ENCODE measurements at places on chromosomes 4 and X.

DNA sequence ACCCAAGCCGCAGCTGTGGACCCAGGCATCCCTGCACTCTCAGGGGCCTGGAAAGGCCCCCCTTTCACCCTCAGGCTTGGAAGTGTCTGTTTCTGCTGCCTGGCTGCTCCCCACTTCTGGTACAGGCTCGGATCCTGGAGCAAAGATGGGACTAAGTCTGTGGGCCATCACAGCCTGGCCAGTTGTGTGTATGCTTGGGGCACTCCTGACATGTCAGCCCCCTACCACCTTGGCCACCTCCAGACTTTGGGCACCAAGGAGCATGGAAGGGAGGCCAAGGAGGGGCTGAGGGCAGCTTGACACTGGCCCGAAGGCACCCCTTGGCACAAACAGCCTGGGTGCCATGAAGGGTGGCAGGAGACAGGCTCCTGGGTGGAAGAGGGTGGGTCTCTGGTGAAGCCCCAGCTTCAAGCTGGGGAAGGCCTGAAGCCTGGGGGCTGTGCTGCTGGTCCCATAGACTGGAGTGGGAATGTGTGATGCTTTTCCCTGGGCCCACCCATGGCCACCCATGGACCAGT is 799.4 kb upstream of the AGA start:
- DNase-seq: no peak

DNA sequence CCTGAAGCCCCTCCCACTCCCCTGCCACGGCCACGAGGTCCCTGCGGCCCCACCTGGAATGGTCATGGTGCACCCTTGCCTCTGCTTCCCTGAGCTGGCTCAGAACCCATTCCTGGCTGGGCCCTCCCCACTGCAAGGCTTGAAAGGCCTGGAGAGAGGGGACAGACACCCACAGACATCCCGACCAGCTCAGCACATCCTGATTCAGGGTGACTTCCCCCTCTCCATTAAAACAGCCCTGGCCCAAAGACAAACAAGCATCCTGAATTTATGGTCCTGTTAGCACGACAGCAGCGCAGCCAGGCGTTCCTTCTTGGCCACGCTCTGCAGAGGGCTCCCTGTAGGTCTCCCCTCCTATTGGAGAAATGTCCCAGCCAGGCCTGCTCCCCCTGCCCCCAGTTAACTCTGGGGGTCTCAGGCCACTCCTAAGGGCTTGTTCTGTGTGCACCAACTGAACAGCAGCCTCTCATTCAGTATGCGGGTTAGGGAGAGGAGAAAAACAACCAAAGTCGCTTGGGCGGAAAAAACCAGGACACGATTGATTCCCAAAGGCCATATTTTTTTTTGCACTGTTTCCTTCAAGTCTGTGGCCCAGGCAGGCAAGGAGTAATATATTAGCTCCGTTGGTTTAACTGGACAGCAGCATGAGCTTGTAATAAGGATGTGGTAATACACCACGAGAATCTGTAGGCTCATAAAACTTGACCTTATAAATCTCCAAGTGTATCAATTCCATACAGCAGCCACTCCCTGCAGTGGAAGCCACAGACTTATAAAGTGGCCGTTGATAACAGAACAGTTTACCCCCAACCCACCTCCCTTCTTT is 106.7 kb upstream of the MSX1 start:
- DNase-seq: peak; percentile 49

- DNase-seq: no peak
Observed at GRCh38 chr4:33078145-33078544, 2358.0 kb downstream of the PCDH7 start.

DNA sequence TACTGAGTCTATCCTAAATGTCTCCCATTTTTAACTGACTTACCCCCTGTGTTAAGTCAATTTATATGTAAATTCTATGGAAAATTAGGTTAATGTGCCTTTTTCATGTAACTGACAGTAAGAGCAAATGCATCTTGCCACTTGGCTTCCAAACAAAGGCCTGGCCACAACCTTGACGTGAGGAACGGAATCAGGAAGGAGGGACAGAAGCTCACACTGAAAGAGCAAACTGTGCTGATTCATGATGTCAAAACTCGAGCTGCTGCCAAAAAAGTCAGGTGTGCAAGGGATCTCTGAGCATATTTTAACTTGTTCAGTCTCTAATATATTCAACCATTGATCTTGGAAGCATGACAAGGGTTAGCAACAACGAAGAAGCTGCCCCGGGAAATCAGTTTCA is 35.8 kb downstream of the GPM6A start:
- no peak for DNase-seq

- no peak for DNase-seq
Observed at GRCh38 chr4:184851200-184851541, 25.4 kb upstream of the ACSL1 start.

Measured in AG09309 (cell line).